CD4-positive, alpha-beta T cell treated with Interleukin-2 at 100 ng/mL for 4 hours (primary cell): ENCODE measurements at places on chromosomes 12 and 14.

GRCh38 chr14:61420326-61420725, 98.9 kb downstream of the PRKCH start:
- peak; percentile 56 for DNase-seq

- no peak for DNase-seq
These were observed 77.0 kb downstream of the TMEM117 start for GRCh38 chr12:43912859-43913258.

DNA sequence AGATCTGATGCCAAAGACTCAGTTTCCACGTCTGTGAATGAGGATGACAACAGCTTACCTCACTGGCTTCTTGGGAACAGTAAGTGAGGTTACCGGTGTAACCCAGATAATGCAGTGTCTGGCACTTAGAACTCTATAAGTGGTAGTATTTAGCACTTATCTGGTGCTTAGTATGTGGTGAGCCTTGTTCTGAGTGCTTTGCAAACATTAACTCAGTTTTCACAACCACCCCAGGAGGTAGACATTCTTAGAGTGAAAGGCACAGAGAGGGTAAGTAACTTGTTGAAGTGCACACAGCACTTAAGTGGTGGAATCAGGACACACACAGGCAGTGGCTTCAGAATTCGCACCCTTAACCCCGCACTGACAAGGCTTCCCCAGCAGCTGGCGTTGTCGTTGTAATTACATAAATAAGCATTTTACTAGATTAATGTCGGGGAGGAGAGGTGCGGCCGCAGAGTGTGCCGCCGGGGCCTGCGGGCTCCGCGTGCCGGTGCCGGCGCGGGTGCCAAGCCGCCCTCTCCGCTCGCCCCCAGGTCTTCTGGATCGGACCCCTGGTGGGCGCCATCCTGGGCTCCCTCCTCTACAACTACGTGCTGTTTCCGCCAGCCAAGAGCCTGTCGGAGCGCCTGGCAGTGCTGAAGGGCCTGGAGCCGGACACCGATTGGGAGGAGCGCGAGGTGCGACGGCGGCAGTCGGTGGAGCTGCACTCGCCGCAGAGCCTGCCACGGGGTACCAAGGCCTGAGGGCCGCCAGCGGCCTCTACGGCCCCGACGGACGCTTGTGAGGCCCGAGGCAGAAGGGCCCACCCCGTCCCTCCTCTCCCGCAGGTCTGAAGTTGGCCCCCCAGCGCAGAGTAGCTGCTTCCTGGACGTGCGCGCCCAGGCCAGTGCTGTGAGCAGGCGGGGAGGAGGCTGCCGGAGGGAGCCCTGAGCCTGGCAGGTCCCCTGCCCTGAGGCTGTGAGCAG, 4.6 kb downstream of the AQP2 start:
- no peak for DNase-seq

GRCh38 chr14:31244626-31245025, 37.0 kb upstream of the HECTD1 start:
- no peak for DNase-seq

GRCh38 chr12:49698619-49699545, 8.3 kb downstream of the FMNL3 start:
- peak; percentile 37 for DNase-seq

DNA sequence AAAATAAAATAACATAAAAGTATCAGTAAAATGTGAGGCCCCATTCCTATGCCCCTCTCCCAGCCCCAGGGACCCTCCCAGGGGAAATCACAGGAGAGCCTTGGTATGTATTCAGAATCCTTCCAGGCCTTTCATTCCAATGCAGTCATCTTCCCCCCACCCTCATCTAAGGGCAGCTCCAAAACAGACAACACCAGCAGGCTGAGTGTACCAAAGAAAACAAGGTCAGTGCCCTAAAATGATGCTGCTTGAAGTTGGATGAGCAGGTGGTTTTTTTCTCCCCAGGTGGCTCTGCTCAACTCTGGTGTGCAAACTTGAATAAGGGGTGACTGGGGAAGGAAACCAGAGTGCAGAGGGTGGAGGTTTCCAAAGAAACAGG, 56.2 kb downstream of the TSPAN9 start:
- no peak for DNase-seq

DNA sequence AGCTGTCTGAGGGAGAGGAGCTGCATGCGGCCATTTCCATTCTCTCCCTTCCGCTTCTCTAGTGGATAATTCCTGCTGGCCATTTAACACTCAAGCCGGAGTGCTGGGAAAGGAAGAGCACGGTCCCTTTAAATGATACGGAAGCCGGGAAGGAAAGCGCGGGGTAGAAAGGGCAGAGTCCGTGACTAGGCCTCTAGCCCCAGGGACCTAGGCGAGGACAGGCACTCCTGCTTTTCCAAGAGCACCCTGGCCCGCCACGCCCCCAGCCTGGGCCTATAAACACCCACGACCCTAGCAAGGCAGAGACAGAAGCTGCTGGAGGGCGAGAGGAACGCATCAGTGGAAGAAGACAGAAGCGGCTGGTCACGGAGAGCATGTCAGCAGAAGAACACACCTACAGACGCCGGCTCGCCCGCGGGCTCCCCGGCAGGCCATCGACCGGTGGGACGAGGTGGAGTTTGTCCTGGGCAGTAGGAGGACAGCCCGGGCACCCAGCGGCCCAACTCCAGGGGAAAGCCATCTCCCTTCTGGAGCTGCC, 1206.6 kb upstream of the TMEM132C start:
- no peak for DNase-seq

DNA sequence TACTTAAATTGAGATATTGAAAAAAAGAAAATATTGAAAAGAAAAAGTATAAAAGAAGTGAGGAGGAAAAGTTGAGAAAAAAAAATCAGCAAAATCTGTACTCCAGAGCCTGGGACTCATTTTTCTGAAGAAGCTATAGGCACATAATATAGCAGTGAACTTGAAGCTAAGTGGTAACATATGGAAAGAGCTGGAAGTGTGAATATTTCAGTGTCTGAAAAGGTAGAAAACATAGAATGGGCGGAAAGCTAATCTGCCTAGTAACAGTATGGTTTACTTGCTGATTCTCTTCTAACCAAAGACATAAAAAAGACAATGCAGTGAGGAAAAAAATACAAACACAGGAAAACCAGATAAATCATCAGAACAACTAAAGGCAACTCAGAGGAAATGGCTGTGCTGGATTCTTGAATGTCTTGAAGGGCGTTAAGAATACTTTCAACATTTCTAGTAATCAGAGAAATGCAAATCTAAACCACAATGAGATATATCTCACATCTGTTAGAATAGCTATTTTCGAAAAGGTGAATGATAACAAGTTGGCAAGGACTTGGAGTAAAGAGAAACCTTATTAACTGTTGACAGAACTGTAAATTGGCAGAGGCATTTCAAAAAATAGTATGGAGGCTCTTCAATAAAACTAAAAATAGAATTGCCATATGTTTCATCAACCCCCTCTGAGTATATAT, 784.6 kb downstream of the LRFN5 start:
- no peak for DNase-seq

GRCh38 chr14:92651758-92652406, 96.5 kb downstream of the LGMN start:
- peak; percentile 23 for DNase-seq

DNA sequence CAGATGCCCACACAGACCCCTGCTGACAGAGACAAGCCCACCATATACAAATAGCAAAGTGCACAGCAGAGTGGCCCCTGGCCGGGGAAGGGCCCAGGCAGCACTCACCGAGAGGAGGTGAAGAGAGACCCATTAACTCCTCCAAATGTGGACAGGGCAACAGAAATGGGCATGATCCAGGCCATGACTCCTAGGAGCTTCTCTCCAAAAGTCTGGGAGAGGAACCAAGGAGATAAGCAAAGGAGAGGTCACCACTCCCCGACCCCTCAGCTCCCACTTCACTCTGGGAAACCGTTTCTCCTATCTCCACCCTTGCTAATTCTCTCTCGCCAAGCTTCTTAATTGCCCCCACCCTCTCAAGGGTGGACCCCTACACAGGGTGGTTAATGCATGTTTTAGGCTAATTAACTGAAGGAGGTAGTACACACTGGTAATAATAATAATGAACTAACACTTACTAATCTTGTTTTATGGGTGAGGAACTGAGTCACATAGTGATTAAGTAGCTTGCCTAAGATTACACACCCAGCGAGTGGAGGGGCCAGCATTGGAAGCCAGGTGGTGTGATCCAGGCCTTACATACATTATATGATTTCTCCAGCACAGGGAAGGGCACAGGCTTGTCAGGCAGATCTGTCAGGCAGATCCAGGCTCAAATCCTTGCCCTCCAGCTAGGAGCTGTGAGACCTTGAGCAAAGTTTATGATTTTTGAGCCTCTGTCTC, 18.9 kb upstream of the CEBPE start:
- DNase-seq = no peak

GRCh38 chr12:57483466-57483865, 3.8 kb upstream of the ARHGAP9 start:
- DNase-seq = no peak

- DNase-seq = no peak
These were observed 140.9 kb downstream of the ESRRB start for GRCh38 chr14:76516884-76517283.

GRCh38 chr14:67749341-67750084, 47.8 kb downstream of the RDH12 start:
- DNase-seq = no peak

GRCh38 chr14:104702106-104702505, 12.7 kb downstream of the INF2 start:
- no peak for DNase-seq

- no peak for DNase-seq
These were observed at the start of gene LRP1-AS for GRCh38 chr12:57146961-57147944. Gene LRP1-AS, minus strand, starts transcription at chr12:57147619.

DNA sequence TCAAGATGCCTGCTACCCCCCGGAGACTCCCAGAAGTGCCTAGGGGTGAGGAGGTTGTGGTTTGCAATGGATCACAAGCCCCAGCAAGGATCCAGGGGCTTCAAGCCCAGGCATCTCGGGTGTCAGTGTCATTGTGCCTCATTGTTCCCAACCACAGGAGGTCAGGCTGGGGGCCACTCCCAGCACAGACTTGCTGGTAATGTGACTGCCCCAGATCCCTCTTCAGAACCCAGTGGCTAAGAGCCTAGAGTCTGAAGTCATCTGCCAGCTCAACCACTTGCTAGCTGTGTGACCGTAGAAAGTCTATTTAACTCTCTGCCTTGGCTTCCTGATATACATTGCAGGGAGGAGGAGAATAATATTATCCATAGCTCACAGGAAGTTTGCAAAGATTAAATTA, 7.7 kb upstream of the ASB2 start:
- no peak for DNase-seq

GRCh38 chr12:124605883-124606774, 38.7 kb upstream of the NCOR2 start:
- no peak for DNase-seq

DNA sequence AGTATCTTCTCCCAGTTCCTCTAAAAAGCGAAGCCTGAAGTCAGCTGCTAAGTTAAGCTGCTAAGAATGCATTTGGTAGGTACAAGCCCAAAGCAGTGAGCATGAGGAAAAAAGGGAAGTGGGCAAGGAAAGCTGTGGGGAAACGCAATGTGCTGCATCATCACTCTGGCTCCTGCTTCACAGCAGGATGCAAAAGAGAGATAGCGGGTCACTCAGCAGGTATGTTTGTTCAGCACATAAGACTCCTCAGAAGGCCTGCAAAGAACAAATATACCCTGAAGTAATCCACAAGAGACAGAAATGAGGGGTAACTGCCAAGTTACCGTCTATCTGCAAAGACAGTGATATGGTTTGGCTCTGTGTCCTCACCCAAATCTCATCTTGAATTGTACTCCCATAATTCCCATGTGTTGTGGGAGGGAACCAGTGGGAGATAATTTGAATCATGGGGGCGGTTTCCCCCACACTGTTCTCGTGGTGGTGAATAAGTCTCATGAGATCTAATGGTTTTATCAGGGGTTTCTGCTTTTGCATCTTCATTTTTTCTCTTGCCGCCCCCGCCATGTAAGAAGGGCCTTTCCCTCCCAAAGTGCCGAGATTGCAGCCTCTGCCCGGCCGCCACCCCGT, 127.4 kb upstream of the EGLN3 start:
- DNase-seq = no peak

- no peak for DNase-seq
These were observed 128.0 kb downstream of the RFLNA start for GRCh38 chr12:124422570-124423523.

- DNase-seq = no peak
These were observed 30.0 kb downstream of the DAD1 start for GRCh38 chr14:22559041-22559440.

GRCh38 chr12:117836999-117837736, 131.6 kb downstream of the KSR2 start:
- DNase-seq = peak; percentile 68

GRCh38 chr14:102140027-102140749, 491 bp downstream of the WDR20 start:
- peak; percentile 18 for DNase-seq

GRCh38 chr12:70609739-70610491, 27.3 kb downstream of the PTPRB start:
- no peak for DNase-seq

DNA sequence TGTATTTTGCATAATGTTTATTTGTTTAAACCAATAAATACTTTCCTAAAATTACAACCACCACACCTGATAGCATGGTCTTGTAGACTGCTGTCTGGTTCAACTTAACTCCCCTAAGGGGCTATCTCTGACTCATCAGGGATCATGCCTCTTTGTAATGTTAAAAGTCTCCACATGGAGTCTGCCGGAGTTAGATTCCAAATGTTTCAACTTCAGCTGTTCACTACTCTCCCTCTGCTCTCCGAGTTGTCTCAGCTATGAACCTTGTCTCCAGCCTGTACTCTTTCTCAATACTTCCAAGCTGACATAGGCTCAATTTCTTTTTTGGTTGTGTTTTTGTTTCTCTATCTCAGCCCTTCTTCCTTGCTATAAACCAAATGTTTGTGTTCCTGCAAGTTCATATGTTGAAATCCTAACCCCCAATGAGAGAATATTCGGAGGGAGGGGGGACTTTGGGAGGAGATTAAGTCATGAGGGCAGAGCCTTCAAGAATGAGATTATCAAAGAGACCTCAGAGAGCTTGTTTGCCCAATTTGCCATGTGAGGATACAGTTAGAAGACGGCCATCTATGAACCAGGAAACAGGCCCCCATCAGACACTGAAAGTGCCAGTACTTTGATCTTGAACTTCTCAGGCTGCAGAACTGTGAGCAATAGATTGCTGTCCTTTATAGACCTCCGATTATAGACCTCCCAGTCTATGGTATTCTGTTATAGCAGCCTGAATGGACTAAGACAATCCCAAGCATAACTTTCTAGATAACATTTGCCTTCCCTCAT, 858.2 kb downstream of the VRK1 start:
- no peak for DNase-seq

GRCh38 chr14:97298736-97299135, 501.6 kb downstream of the VRK1 start:
- no peak for DNase-seq
